ENCODE measurements at places on chromosomes 7 and 10. TPM values are rescaled to one million over a fixed set of nuclear protein-coding genes. Genes with fewer than 3 reads are reported as not detected.

DNA sequence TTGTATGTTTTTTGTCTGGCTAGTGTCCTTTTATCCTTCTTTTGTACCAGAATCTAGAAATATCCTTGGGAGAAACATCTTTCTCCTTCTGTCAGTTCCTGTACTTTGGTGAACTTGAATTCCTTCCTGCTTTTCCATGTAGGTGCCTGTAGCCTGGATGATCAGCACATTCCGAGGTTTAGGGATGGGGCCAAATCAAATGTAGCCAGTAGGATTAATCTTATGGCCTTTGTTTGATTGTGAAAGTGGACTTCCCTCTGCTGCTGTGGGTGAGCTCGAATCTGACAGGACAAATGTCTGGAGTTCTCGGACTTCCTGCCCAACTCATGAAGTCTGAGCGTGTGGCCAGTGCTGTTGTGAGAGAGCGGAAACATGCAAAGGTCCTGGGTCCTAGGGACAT, 33.2 kb upstream of the NAMPT start:
- no peak for DNase-seq

CHRM2 gene
- total RNA-seq: not detected

GSTO2 gene
- 0.85 TPM for total RNA-seq

DNA sequence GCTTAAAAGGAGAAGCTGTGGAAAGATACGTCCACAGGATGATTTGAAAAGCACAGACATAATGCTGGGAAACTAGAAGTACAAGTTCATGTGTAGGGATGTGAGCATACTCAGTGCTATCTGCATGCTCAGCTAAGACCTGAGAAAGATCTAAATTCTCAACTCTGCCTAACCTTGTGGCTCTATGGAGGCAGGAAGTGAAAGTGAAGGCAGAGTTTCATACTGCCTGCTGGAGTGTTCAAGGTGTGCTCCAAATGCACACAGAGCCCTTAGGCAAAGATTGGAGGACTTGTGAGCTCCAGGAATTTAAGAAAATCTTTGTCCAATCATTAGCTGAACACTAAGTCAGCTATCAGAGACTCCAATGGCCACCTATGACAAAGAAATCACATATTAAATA, 190.9 kb downstream of the RNLS start:
- DNase-seq: no peak

DNA sequence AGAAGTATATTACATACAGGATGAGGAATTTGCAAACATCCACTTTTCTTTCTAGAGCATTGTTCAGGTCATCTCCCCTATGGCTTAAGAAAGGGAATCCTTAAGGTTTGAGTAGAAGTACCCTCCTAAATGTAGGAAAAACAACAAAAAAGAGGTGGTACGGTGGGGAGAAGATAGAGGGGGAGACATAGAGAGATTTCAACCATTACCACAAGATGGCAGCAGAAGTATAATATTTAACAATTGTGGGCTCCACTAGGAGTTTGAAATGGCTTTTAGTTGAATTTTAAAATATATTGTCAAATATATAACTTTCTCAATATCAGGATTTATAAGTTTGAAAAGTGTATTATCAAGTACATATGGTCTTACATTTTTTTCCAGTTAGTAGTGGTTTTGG, 72.7 kb upstream of the PRKG1 start:
- peak; percentile 30 for DNase-seq

DNA sequence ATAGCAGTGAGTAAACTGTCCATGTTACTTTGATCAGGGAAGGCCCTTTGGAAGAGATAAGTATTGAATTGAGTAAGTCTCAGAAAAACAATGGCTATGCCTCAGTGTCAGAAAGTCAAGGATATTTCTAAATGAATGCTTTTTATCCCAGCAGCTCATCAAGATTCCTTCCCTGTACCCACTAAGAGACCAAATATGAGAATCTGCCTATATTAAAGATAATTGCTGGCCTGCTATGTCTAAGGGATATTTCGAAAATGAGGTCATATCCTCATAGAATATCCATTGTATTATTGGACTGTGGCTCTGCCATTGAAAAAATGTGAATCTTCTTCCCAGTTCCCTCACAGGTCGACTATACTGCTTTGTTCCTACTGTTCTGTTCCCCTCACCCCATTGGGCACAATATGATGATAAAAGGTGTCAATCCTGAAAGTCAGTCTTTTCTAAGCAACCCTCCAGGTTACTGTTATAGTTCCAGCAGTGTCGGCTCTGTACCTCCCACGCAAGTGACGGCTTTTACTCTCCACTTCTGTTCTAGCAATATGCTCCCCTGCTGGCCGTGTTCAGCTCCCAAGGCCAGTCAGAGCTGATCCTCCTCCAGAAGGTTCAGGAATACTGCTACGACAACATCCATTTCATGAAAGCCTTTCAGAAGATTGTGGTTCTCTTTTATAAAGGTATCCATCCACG, 51.7 kb downstream of the BZW2 start:
- peak; percentile 41 for DNase-seq

CRPPA gene
- 2.0 TPM for total RNA-seq

DNA sequence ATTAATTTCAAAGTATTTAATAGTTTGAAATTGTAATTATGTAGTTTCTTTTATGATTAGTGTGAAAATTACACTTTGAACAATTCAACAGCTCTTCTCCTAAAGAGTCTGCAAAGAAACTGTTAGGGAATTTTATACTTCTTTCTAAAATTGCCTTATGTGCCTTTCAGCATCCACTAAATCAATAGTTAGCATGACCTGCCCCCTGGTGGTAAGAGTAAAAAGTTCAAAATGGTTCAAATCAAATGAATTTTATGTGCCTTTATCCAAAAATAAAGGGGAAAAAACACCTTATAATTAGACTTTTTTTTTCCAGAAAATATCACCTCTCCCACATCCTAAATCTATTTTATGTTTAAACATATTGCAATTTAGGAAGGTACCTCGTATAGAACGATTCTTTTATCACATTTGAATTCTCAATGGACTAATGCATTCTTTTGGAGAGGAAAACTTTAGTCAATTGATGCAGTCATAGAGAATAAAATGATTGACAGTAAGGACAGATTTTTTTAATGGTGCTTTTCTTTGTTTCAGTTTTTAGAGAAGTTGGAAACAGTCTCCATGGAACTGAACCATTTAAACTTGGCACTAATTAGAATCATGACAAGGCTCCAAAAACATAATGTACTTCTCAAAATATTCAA, 163.7 kb downstream of the SEMA3D start:
- DNase-seq: peak; percentile 72

- no peak for DNase-seq
Observed at GRCh38 chr7:71544816-71545215, 412.9 kb downstream of the GALNT17 start.

DNA sequence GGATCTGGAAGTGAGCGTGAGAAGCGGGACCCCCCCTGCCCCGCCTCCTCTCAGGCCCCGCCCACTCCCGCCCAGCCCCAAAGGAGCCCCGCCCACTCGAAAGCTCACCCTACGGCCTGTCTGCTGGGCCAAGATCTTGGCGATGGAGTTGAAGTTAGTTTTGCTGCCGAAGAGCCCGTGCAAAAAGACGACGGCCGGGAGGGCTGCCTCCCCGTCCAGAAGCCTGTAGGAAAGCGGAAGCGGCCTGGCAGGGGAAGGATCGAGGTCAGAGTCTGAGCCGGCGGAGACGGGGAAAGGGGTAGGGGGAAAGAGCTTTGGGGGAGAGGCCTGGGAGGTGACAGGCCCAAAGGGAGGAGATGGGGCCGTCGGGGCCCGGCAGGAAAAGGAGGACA, 386 bp downstream of the ABHD11 start:
- DNase-seq: peak; percentile 58

GRCh38 chr10:42532996-42533395, 105.4 kb downstream of the ZNF33B start:
- DNase-seq: no peak

GHRHR gene
- not detected for total RNA-seq

DNA sequence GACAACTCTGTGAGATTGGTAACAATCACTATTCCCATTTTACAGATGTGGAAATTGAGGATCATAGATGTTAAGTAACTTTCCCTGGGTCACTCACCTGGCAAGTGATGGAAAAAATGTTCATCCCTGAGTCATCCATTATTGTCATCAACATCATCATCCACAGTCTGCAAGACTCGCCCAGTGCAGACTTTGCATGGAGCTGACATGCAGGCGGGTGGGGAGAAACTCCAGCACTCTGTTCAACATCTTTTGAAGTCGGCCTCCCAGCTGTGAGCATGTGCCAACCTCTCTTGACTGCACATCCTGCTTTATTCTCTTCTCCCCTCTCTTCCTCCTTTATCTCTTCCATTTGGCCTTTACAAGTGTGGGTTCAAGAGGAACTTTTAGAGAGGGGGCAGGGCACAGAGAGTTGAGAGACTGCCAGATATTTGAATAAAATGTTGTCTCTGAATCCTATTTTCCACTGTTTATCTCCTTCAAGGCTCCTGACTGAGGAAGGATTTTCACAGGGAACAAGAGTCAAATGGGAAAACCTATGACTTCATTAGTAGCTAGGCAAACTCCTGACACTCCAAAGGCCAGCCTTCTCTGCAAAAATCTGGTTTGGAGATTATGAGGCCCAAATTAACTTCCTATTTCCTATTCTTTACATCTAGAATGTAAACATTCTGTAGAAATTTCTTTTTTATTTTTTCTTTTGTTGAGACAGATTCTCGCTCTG, 283.7 kb upstream of the PODXL start:
- no peak for DNase-seq

GRCh38 chr10:90988802-90989201, 67.9 kb upstream of the ANKRD1 start:
- DNase-seq: no peak

DNA sequence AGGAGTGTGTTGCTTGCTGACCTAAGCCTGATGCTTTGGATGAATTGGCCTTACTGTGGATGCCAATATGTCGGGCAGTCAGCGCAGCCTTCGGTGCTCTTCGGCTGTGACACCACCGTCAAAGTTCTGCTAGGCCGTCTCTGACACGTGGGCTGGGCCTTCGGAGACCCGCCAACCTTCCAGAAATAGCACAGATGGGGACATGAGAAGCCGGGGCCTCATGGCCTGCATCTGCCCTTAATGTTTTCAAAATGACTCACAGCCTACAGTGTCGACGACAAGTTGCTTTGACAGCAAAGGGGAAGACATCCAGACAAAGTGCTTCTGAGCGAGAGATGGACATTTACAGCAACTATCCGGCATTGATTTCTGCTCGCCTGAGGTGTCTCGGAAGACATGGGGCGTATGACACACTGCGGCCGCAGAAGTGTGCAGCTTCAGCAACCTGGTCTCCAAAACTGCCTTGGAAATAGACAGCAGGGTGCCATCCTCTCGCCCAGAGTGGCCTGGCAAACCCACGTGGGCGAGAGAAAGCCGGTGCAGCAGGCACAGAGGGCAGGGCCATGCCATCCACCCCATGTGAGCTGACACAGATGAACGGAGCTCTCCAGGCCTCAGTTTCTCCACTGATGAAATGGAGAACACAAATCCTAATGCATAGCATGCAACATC, 94.0 kb upstream of the PPP2R2D start:
- no peak for DNase-seq

DNA sequence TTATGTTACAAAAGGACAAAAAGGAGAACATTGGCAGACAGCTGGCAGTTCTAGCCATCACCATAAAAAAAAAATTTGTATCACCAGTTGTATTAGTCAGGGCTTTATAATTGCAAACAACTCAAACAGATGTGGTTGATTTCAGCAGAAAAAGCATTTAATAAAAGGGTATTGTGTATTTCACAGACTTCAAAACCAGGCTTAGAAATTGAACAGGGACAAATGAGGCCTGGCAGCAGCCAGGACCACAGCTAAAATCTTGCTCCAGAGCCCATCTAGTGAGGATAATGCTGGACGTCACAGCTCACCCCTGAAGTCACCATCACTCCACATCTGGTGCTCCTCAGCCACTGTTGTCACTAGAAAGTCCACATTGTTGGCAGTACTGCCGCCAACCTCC, 52.9 kb upstream of the CALD1 start:
- no peak for DNase-seq

GRCh38 chr7:12583922-12584321, 13.4 kb downstream of the SCIN start:
- DNase-seq: no peak

DNA sequence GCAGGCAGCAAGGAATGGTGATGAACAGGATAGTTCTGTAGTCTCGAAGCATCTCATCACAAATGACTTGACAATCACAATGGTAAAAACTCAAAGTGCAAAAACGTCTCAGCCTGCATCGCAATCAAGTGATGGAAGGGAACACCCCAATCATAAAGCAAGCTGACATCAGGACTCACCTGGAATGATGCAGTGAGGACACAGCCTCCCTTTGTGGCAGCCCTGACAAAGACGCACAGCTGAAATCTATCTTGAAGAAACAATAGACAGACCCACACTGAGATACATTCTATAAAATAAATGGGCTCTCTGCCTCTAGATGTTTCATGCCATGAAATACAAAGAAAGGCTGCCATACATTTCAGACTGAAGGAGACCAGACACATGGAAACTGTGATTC, 748.0 kb upstream of the IGFBP3 start:
- no peak for DNase-seq

NUTM2A gene
- 0.09 TPM for total RNA-seq

- DNase-seq: no peak
Observed at GRCh38 chr7:84677117-84677732, 482.6 kb upstream of the SEMA3A start.

DNA sequence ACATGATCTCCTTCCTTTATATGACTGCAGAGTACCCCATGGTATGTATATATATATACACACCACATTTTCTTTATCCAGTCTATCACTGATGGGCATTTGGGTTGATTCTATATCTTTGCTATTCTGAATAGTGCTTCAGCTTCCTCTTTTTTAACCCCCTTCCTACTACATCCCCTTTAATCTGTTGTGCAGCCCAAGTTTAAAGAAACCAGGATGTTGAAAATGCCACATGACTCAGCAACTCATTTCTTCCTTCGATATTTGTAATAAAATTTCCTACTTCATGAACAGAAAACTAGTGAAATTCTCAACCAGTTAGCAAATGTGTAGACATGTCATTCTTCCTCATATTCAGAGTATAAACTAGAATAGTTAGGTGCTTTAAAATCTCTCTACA, 1245.7 kb upstream of the SORCS1 start:
- DNase-seq: no peak

GRCh38 chr7:154372011-154372601, 319.9 kb downstream of the DPP6 start:
- DNase-seq: no peak

DNA sequence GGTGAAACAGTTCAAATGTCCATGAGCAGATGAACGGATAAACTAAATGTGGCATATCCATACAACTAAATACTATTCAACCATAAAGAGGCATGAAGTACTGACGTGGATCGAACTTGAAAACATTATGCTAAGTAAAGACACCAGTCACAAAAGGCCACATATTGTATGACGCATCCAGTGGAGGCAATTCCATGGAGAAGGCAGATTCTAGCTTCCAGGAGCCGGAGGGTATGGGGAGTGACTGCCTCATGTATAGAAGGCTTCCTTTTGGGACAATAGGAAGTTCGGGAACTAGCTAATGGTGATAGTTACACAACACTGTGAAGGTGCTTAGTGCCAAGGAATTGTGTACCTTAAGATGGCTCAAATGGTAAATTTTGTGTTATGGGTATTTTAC, 98.4 kb downstream of the VIPR2 start:
- DNase-seq: no peak

- peak; percentile 52 for DNase-seq
Observed at GRCh38 chr7:103343758-103344452, 662 bp downstream of the DNAJC2 start.

Measured in dermis blood vessel endothelial cell (primary cell).